Osteocyte (in vitro differentiated cells): ENCODE measurements at places on chromosomes 13 and 19. TPM values are rescaled to one million over a fixed set of nuclear protein-coding genes. Genes with fewer than 3 reads are reported as not detected.

The CEACAM8 gene
- not detected in 2 replicates for total RNA-seq

The SLC6A16 gene
- total RNA-seq = 5.3 and 6.0 TPM in 2 replicates

DNA sequence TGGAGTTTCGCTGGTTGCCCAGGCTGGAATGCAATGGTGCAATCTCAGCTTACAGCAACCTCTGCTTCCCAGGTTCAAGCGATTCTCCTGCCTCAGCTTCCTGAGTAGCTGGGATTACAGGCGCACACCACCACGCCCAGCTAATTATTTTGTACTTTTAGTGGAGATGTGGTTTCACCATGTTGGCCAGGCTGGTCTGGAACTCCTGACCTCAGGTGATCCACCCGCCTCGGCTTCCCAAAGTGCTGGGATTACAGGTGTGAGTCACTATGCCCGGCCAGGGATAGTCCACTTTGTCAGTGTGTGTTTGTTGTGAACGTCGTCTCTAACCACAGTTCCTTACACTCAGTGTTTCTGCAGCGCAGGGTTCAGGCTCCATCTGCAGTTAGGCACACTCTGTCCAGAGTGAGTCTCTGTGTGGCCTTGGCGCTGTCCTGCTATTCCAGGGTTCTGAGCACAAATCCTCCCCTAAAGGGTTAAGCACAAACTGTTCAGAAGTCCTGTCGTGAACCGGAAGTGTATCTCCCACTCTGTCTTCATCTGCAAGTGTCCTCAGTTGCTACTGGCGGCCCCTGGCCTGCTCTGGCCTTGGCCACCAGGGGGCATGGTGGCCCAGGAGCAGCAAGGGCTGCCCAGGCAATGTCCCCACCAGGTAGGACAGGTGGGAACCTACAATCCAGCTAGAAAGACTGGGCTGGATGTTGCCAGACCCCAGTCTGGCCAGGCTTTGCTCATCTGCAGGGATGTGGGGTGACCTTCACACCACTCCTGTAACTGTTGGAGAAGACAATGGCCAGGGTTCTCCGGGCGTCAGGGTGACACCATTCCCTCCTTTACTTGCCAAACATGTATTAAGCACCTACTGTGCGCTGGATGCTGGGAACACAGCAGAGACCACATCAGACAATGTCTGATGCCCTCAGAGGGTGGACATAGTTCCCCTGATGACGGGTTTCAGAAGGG is 38.8 kb upstream of the GATAD2A start:
- no peak for DNase-seq
- H3K4me3 ChIP-seq = no peak overlapping the region
- H3K27ac ChIP-seq = peak overlapping the region; percentile 45

The NECTIN2 gene
- total RNA-seq = 117 TPM in 2 replicates

- H3K4me3 ChIP-seq = no peak overlapping the region
- no peak for DNase-seq
- peaks cover 9% of the 10 kb centered on the region for H3K4me1 ChIP-seq
Measured at GRCh38 chr19:5349041-5349440, 8.4 kb upstream of the PTPRS start.

The IFNL3 gene
- not detected in 2 replicates for total RNA-seq

DNA sequence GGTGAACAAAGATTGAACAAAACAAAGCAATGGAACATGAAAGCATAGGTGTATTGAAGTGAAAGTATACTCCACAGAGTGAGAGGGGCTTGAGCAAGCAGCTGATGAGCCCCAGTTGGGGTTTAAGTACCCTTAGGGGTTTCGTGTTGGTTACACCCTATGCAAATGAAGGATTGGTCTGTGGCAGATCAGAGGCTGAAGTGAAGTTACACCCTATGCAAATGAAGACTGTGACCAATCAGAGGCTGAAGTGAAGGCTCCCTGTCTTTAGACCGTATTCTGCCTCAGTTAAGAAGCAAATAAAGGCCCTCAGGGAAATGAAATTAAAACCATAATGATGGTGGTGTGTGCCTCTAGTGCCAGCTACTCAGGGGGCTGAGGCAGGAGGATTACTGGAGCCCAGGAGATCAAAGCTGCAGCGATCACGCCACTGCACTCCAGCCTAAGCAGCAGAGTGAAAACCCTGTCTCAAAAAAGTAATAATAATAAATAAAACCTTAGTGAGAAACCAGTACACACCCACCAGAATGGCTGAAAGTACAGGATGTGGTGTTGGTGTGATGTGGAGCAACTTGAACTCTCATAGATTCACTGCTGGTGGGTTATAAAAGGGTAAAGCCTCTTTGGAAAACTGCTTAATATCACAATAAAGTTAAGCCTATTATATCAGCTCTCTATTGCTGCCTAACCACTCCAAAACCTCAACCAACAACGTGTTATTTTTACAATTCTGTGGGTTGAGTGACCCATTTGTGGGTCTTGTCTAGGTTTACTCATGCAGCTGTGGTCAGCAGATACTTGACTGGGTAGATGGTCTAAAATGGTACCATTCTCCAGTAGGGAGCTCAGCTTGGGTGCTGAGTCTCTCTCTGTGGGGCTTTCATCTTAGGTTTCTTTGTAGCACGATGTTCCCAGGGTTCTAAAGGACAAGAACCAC is 12.8 kb upstream of the UPF3A start:
- no peaks in the 10 kb centered on the region for H3K27me3 ChIP-seq
- no peak overlapping the region for H3K27ac ChIP-seq
- H3K36me3 ChIP-seq = peaks cover 57% of the 10 kb centered on the region
- H3K4me3 ChIP-seq = no peak overlapping the region

The TPP2 gene
- total RNA-seq = 44.9 and 47.5 TPM in 2 replicates

DNA sequence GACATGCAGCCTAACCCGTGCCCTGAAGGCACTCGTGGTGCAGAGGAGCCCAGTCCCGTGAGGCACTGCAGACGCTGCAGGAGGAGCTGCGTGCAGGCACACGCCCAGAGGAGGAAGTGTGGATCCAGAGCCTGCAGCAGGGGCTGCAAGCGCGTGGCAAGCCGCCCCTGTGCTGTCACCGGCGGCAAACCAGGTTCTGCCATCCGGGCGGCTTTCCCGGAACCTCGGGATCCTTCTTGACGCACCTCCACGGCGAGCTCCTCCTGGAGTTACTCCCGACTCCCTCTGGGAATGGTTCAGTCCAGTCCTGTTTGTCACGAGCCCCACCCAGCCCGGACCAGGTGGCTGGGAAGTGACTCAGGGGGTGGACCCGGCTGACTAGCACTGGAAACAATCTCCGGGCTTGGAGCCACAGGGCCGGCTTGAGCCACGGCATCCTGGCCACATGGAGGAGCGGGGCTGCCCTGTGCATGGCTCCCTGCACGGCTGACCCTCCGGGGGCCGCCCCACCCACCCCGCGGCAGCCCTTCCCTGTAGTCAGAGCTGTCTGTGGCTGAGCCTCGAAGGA is 10.2 kb downstream of the DPP9 start:
- no peak overlapping the region for H3K4me3 ChIP-seq
- peak overlapping the region; percentile 82 for H3K27ac ChIP-seq
- no peaks in the 10 kb centered on the region for H3K27me3 ChIP-seq
- peak; percentile 90 for DNase-seq
- H3K36me3 ChIP-seq = peaks cover 25% of the 10 kb centered on the region

The FFAR1 gene
- total RNA-seq = not detected in 2 replicates

DNA sequence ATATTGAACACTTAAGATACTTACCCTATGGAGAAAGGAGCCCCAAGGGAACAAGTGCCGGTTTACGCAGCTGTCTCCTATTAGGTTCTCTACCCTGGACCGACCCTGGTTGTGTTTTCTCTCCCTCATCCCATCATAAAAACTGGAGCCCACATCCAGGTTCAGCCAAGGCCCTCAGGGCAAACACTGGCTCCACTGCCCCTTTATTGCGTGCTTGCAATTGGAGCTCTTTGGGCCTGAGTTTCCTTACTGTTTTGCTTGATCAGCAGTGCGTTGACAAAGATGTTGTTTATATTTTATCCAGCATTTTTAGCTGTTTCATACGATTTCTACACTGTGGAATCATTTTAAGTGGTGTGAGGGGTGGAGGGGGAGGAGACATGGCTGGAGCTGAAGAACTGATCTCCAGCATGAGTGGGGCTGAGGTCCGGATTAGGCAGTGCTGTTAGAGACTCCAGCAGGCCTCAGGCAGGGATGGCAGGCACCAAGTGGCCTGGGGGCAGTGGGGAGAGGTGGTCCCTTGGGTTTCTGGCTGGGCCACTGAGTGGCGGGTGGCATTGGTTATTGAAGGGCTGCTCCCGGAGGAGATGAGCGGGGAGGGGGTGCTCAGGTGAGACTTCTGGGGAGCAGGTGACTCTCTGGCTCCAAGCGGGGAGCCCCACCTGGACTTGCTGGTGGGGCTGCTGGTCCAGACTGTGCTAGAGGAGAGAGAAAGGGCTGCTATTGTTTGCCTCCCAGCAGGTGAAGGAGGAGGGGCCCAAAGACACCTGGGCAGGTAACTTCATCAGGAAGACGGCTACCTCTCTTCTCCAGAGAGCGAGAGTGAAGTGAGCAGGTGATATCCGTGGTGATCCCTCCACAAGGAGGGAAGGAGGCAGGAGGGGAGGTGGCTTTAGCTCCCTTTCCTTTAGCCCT is 62.4 kb upstream of the RNF113B start:
- H3K27me3 ChIP-seq = no peaks in the 10 kb centered on the region
- H3K4me3 ChIP-seq = peak overlapping the region; percentile 53
- peaks cover 10% of the 10 kb centered on the region for H3K36me3 ChIP-seq
- peak overlapping the region; percentile 98 for H3K27ac ChIP-seq

The KLF1 gene
- not detected in 2 replicates for total RNA-seq

- H3K4me3 ChIP-seq = no peak overlapping the region
- peaks cover 33% of the 10 kb centered on the region for H3K27me3 ChIP-seq
- H3K4me1 ChIP-seq = peaks cover 6% of the 10 kb centered on the region
- H3K27ac ChIP-seq = no peak overlapping the region
Measured at GRCh38 chr13:114148521-114148855, 16.1 kb upstream of the RASA3 start.

- H3K27ac ChIP-seq = no peak overlapping the region
- peaks cover 8% of the 10 kb centered on the region for H3K4me1 ChIP-seq
- no peak overlapping the region for H3K4me3 ChIP-seq
- peaks cover 7% of the 10 kb centered on the region for H3K36me3 ChIP-seq
Measured at GRCh38 chr19:47707135-47707925, 5.9 kb upstream of the EHD2 start.

- no peak overlapping the region for H3K4me3 ChIP-seq
- DNase-seq = no peak
- H3K27me3 ChIP-seq = no peaks in the 10 kb centered on the region
- no peaks in the 10 kb centered on the region for H3K36me3 ChIP-seq
- H3K4me1 ChIP-seq = no peaks in the 10 kb centered on the region
- H3K27ac ChIP-seq = no peak overlapping the region
Measured at GRCh38 chr13:22693691-22694090, 487.1 kb upstream of the SGCG start.

- H3K27me3 ChIP-seq = no peaks in the 10 kb centered on the region
- H3K4me3 ChIP-seq = no peak overlapping the region
- peaks cover 36% of the 10 kb centered on the region for H3K36me3 ChIP-seq
- DNase-seq = no peak
- H3K27ac ChIP-seq = no peak overlapping the region
Measured at GRCh38 chr19:35013820-35014754, 14.0 kb downstream of the GRAMD1A start.

- no peak overlapping the region for H3K27ac ChIP-seq
- H3K27me3 ChIP-seq = no peaks in the 10 kb centered on the region
- H3K4me1 ChIP-seq = no peaks in the 10 kb centered on the region
- H3K36me3 ChIP-seq = no peaks in the 10 kb centered on the region
- no peak overlapping the region for H3K4me3 ChIP-seq
Measured at GRCh38 chr13:30496147-30496546, 30.4 kb upstream of the HMGB1 start.

DNA sequence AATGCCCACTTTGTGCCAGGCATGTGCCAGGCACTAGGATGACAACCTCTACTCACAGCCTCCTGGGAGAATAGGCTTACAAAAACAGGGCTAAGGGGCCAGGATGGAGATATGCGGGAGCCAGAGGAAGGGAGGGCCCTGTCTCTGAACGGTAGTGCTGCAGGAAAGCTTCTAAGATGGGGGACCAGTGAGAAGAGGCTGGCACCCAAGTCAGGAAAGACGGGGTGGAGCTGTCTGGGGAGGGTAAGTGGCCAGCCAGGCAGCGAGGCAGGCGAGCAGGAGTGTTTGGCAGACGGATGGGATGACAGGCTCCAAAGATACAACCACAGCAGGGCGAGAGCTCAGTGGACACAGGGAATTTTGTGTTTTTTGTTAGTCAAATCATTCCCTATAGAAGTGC is 44.7 kb upstream of the GPI start:
- no peaks in the 10 kb centered on the region for H3K27me3 ChIP-seq
- H3K27ac ChIP-seq = no peak overlapping the region
- DNase-seq = no peak
- H3K36me3 ChIP-seq = peaks cover 22% of the 10 kb centered on the region

DNA sequence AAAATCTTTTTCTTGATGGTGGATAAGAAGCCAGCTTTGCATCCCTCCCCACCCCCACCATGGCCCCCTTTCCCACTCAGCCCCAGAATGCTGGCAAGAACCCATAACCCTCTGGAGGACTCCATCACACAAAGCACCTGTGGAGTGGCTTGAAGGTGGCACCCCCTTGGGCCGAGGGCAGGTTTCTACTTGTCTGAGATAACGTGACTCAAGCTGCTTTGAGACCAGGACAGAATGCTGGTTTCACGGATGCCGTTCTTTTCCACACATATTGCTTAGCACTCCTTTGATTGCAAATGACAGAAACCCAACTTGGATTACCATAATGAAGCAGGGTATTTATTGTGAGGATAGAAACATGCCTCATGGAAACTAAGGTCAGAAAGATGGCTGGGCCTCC is 82.2 kb downstream of the LACC1 start:
- no peak overlapping the region for H3K27ac ChIP-seq
- no peaks in the 10 kb centered on the region for H3K36me3 ChIP-seq
- H3K27me3 ChIP-seq = peaks cover 3% of the 10 kb centered on the region
- no peak overlapping the region for H3K4me3 ChIP-seq
- no peak for DNase-seq

GRCh38 chr19:58350001-58350861 is 3.1 kb downstream of the A1BG start:
- H3K4me3 ChIP-seq = no peak overlapping the region
- no peaks in the 10 kb centered on the region for H3K27me3 ChIP-seq
- H3K4me1 ChIP-seq = peaks cover 29% of the 10 kb centered on the region
- no peak for DNase-seq
- no peak overlapping the region for H3K27ac ChIP-seq

DNA sequence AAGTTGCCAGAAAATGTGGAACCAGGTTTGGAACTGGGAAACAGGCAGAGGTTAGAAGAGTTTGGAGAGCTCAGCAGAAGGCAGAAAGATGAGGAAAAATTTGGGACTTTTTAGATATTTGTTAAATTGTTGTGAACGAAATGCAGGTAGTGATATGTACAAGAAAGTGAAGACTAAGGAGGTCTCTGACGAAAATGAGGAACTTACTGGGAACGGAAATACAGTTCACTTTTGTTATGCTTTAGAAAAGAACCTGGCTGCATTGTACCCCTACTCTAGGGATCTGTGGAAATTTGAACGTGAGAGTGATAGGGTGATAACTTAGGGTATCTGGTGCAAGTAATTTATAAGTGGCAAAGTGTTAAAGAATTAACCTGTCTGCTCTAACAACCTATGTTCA is 632.4 kb downstream of the SLITRK5 start:
- no peaks in the 10 kb centered on the region for H3K27me3 ChIP-seq
- H3K4me3 ChIP-seq = no peak overlapping the region
- H3K27ac ChIP-seq = no peak overlapping the region
- no peaks in the 10 kb centered on the region for H3K36me3 ChIP-seq
- H3K4me1 ChIP-seq = no peaks in the 10 kb centered on the region

- no peak for DNase-seq
- H3K27ac ChIP-seq = peak overlapping the region; percentile 88
- peak overlapping the region; percentile 18 for H3K4me3 ChIP-seq
- H3K36me3 ChIP-seq = peaks cover 5% of the 10 kb centered on the region
Measured at GRCh38 chr19:45098521-45099466, 5.8 kb downstream of the PPP1R37 start.

The PNMA8A gene
- total RNA-seq = 10.3 and 10.8 TPM in 2 replicates
